Activated CD4-positive, alpha-beta T cell treated with anti-CD3 and anti-CD28 coated beads, Interleukin-2, amount 10 ng/mL, durations not matched to agents 7 days and 5 days (primary cell): ENCODE measurements at places on chromosomes 5 and 9. TPM values are rescaled to one million over a fixed set of nuclear protein-coding genes. Genes with fewer than 3 reads are reported as not detected.

Gene C7
- total RNA-seq = not detected

Gene ST8SIA4
- total RNA-seq = 35.5 TPM

Gene NFIB
- total RNA-seq = not detected

Gene FAM219A
- total RNA-seq = 12.7 TPM

Gene CDKN2A
- total RNA-seq = 15.9 TPM

Gene C9orf40
- total RNA-seq = 20.1 TPM

Gene OLFM1
- total RNA-seq = not detected

Gene SHISAL2B
- not detected for total RNA-seq

Gene SPATA31E1
- total RNA-seq = not detected

Gene VDAC1
- 184 TPM for total RNA-seq

Gene CFAP90
- total RNA-seq = not detected

Gene CCL28
- total RNA-seq = 16.4 TPM

Gene ZDHHC11B
- 0.35 TPM for total RNA-seq

Gene TAF1L
- total RNA-seq = not detected

Gene PCDHB5
- total RNA-seq = not detected

Gene IL7R
- 533 TPM for total RNA-seq

Gene BARHL1
- not detected for total RNA-seq

Gene SFXN1
- 163 TPM for total RNA-seq

Gene NCS1
- total RNA-seq = 1.2 TPM

Gene HTR4
- total RNA-seq = not detected

Gene SCGB3A2
- not detected for total RNA-seq

Gene PPIP5K2
- 60.5 TPM for total RNA-seq

Gene CDX1
- not detected for total RNA-seq

Gene C9orf153
- 0.35 TPM for total RNA-seq

Gene IRX1
- not detected for total RNA-seq

Gene ZNF474
- not detected for total RNA-seq

Gene LVRN
- not detected for total RNA-seq

Gene PCDHGB7
- total RNA-seq = not detected

Gene HTR1A
- total RNA-seq = not detected

Gene GSN
- total RNA-seq = 2.9 TPM

Gene ZBED3
- 0.71 TPM for total RNA-seq

Gene PRDM12
- total RNA-seq = not detected

Gene C5orf34
- total RNA-seq = 10.7 TPM

Gene IL3
- total RNA-seq = 0.20 TPM

Gene SLC36A2
- total RNA-seq = not detected

Gene TIMD4
- total RNA-seq = 1.2 TPM
